ENCODE measurements at places on chromosomes 7 and 10.
A peak's percentile ranks its signal among the peaks of the same experiment; 100 is the strongest.

- no peak for DNase-seq
Measured at GRCh38 chr10:22681783-22682183, 32.6 kb downstream of the PIP4K2A start.

DNA sequence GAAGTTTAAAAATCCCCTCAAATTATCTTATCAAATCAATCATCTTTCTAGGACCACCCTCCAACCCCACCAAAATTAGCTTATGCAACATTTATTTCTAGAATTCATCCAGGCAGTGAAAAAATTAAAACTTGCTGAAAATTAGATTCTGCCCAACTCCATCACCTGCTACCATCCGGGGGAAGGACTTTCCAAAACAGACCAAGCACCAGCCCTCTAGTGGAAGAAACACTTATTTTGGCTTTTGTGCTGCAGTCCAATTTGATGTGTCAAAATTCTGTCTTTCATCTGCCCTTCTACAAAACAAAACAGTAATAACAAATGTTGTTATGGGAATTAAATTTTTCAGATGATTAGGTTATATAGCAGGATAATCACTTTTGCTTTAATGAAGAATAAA is 35.1 kb downstream of the GCC1 start:
- no peak for DNase-seq

GRCh38 chr10:37263304-37263703 is 137.9 kb downstream of the ANKRD30A start:
- DNase-seq = no peak

GRCh38 chr10:59266321-59266720 is 89.9 kb downstream of the PHYHIPL start:
- DNase-seq = no peak

DNA sequence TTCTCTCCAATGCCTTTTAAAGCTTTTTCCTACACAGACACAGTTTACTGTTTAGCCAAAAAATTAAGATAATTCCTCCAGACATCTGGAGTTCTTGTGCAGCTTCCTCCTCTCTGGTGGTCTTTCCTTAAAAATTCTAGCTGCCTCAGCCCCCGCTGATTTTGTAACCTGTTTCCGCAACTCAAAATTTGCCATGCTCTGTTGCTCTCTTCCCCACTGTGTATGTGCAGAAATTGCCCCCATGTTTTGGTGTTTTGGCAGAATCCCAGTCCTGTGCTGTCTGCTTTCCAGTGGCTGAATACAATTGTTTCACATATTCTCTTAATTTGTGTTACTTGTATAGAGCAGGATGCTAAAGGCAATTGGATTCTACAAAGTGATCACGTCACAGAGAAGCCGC is 151.7 kb upstream of the PRSS1 start:
- DNase-seq = no peak

GRCh38 chr7:42029405-42029804 is 207.6 kb downstream of the GLI3 start:
- no peak for DNase-seq

- no peak for DNase-seq
Measured at GRCh38 chr10:18615618-18616017, 35.8 kb downstream of the NSUN6 start.

DNA sequence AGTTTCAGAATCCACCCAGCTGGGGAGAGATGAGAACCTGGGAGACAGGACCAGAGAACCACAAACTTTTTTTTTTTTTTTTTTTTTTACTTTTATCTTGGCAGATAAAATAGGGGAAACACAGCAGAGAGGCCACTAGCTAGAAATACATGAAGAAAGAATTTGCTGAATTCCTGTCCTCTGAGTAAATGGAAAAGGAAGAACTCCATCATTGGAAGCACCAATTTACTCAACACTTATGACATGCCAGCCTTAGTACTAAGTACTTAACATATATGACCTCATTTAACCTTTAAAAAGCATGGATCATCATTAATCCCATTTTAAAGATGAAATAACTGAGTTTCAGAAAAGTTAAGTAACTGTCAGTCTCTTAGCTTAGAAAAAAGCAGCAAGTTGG is 343.0 kb upstream of the NPSR1 start:
- DNase-seq = no peak

GRCh38 chr7:156157409-156158012 is 345.2 kb upstream of the SHH start:
- no peak for DNase-seq

DNA sequence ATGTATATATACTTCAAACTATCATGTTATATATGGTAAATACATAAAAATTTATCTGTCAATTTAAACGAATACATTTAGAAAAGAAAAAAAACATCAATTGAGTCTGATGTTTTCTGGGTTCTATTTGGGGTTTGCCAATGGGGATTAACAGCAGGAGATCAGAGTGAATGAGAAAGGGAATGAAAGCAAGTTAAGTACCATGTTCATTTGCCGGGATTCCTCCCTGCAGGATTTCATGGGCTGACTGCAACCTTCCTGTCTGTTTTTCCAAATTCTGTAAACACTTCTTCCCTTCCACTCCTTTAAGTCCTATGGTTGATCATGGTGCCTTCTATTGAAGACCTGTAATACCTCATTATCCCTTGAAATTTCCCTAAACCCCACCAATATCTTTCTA is 33.9 kb upstream of the SEMA3A start:
- no peak for DNase-seq

GRCh38 chr7:17855202-17855601 is 85.1 kb downstream of the SNX13 start:
- no peak for DNase-seq

DNA sequence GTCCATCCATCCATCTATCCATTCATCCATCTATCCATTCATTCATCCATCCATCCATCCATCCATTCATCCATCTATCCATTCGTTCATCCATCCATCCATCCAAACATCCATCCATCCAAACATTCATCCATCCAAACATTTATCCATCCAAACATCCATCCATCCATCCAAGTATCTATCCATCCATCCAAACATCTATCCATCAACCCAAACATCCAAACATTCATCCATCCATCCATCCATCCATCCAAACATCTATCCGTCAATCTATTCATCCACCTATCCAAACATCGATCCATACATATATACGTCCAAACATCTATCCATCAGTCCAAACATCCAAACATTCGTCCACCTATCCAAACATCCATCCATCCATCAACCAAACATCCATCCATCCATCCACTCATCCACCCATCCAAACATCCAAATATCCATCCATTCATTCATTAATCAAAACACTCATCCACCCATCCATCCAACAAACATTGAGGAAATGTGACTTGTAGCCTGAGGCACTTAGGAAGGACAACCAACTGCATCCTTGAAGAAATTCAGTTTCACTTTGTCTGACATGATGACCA is 28.8 kb upstream of the MYH16 start:
- no peak for DNase-seq

- peak; percentile 40 for DNase-seq
Measured at GRCh38 chr10:87862679-87863052, 667 bp downstream of the KLLN start.

DNA sequence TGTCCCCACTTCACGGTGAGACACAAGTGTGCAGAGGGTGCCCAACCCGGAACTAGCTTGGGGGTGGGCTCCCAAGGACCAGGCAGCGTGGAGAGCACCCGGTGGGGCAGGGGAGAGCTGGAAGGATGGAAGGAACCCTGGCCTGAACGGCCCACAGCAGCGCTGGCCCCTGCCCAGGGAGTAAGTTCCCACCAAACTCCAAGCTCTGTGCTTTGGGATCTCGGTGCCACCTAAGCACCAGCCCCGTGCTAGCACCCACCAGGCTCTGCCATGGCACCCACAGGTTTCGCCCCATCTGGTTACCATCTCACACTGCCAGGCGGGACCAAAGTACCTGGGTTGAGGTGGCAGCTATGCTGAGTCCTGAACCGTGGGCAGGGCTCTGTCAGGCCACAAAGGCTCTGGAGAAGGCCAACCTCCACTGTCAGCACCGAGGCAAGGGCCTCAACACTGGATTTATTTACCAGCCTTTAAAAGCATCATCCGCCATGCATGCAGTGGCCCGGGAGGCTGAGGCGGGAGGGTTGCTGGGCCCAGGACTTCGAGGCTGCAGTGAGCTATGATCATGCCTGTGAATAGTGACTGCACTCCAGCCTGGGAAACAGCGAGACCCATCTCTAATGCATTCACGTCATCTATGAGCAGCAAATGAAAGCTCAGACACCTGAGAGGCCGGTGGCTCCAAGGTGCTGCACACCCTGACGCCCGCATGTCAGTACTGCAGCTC is 16.0 kb downstream of the GPER1 start:
- DNase-seq = no peak

- no peak for DNase-seq
Measured at GRCh38 chr10:49324711-49325110, 25.7 kb downstream of the C10orf71 start.

DNA sequence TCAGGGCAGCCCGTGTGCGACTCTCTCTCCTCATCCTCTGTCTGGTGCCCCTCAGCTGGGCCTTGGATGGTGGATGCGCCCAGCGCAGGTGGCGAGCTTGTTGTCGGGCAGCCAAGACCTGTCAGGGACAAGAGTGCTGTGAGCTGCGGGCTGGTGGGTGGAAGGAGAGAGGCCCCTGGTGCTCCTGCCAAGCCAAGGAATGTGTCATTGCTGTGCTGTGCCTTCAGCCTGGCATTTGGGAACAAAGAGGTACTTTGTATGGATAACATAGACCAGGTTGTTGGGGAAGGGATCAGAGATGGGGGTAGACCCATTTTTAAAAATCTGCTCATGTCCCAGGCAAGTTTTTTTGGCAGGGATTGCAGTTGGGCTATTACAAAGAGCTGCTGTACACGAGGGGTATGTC is 120.9 kb downstream of the PKD1L1 start:
- no peak for DNase-seq

DNA sequence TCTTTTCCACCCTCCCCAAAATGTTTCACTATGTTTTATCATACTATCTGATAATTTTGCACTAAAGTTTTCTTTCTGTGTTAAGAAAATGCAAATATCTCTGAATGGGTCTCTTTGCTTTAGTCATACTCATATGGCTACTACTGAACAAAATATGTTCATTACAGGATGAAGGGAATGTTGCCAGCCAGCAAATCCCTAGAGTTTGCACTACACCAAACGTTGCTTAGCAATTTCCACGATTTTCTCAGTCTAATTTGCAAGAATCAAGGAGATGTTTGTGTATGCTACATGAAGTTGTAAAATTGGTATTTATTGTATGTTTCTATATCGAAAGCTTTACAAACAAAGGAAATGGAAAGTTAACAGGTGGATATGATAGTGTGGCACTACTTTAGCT is 10.6 kb upstream of the MAGI2 start:
- no peak for DNase-seq

GRCh38 chr7:93980744-93981479 is 23.2 kb downstream of the BET1 start:
- no peak for DNase-seq
